NCI-H2081 treated with DMSO at 0.1 percent for 48 hours (cell line): ENCODE measurements at places on chromosomes 12 and 14.

- no peak for DNase-seq
These were observed 49.7 kb upstream of the TRAF3 start for GRCh38 chr14:102727336-102728095.

DNA sequence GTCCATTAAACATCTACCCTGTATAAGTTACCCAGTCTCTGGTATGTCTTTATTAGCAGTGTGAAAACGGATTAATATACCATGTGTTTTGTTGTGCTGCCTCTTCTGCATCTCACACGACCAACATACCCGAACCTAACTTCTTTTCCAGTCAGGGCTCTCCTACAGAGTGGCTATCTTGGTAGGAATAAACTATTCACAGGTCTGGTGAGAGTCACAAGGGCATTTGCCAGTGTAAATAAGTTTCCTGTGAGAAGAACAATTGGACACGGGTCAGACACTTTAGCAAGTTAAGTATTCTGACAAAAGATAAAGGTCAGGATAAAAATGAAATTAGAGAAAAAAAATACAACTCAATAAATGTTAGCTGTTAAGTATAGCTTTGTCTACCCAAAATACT lies 60.9 kb downstream of the MYF5 start:
- DNase-seq, result no peak

DNA sequence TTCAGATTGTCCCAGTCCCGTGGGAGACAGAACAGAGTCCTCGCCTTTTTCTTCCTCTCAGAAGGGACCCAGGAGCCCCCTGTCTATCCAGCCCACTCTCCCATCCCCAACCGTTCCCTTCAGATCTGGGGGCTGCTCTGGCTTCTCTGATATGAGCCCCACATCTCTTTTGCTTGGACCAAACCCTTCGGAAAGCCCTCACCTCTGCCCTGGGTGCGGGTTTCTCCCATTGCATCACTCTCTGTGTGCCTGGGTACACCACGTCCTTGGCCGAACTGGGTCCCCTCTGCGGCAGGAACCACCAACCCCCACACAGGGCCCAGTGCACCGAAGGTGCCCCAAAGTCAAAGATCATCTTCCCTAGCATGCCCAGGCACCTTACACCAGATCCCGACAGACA lies 87.8 kb downstream of the DICER1 start:
- DNase-seq, result no peak

- no peak for DNase-seq
These were observed 19.0 kb upstream of the SERPINA4 start for GRCh38 chr14:94542111-94542810.

- DNase-seq, result no peak
These were observed 79.9 kb downstream of the BBS10 start for GRCh38 chr12:76268267-76268666.

GRCh38 chr12:12147111-12147510 lies 76.4 kb downstream of the BCL2L14 start:
- no peak for DNase-seq

DNA sequence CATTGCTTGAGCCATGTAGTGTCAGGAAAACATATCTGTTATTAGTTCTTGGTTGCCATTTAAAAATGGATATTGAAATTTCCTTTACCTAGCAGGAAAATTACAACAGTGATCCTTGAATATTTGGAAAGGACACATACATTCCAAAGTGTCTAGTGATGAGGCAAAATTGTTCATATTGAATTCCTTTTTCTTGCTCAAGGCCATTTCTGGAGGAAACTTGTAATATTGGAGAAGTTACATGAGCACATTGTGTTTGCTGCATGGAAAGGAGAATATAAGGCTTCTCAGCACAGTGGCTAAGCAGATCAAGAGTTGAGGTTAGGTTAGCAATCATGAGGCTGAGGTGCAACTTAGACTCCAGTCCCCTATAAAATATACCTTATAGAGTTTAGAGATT lies 121.9 kb downstream of the PDE3A start:
- DNase-seq, result no peak

DNA sequence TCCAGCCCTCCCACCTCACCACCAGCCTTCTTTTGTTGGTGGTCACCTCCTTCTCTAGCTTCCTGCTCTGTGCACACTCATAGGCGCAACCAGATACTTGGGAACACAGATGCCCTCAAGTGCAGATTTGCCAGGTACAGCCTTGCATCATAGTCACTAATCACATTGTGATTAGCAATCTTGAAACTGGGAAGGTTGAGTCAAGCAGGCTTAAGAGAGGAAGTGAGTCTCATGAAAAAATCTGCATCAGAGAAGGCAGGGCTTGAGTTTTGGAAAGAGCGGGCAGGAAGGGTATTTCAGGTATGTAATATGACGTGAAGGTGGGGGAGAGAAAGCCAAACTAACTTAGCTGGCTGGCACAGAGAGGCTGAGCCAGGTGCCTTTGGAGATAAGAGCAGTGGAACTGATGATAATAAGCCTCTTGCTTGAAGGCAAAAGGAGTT lies 2.7 kb upstream of the RABGGTA start:
- DNase-seq, result no peak

GRCh38 chr14:100698066-100698465 lies 28.6 kb upstream of the DLK1 start:
- no peak for DNase-seq

GRCh38 chr12:3421191-3421978 lies 69.6 kb upstream of the PRMT8 start:
- no peak for DNase-seq

- no peak for DNase-seq
These were observed 15.2 kb upstream of the EAPP start for GRCh38 chr14:34554540-34555250.

- DNase-seq, result no peak
These were observed 145.8 kb downstream of the BICD1 start for GRCh38 chr12:32252199-32253073.

- peak; percentile 32 for DNase-seq
These were observed 123.9 kb downstream of the BRMS1L start for GRCh38 chr14:35949920-35950513.

DNA sequence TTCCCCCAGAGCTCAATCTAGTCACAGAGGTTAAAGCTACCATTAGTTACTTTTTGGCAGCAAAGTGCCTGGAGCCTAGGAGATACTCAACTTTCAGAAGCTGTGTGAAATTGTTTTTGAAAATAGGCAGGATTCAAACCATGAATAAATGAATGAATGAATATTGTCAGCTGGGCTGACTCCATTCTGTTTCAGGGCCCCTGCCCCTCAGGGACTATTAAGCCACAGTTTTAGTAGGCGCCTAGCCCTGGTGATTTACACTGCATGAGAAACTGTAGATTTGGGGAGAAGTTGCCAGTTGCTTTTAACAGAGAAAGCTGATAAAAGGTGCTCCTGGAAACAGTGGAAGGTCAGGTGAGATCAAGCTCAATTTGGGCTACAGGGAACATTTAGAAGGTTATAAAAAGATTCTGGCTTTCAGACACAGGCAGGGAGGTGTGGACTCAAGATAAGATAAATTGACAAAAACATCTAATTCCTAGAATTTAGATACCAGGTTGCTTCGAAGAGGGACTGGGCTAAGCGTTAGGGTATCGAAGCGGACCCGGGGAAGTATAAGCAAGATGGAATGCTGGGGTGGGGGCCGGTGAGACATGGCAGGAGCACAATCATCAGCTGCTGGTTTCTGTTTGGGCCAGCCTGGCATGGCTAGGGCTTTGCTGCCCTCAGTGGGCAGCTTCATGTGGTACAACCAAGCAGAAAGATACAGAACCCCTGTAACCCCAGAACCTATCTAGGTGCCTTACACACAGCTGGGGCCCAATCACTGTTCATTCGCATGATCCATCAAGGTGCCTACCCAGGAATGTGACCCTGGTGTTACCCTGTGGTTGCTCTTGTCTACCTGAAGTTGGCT lies 14.9 kb upstream of the CELA1 start:
- no peak for DNase-seq

DNA sequence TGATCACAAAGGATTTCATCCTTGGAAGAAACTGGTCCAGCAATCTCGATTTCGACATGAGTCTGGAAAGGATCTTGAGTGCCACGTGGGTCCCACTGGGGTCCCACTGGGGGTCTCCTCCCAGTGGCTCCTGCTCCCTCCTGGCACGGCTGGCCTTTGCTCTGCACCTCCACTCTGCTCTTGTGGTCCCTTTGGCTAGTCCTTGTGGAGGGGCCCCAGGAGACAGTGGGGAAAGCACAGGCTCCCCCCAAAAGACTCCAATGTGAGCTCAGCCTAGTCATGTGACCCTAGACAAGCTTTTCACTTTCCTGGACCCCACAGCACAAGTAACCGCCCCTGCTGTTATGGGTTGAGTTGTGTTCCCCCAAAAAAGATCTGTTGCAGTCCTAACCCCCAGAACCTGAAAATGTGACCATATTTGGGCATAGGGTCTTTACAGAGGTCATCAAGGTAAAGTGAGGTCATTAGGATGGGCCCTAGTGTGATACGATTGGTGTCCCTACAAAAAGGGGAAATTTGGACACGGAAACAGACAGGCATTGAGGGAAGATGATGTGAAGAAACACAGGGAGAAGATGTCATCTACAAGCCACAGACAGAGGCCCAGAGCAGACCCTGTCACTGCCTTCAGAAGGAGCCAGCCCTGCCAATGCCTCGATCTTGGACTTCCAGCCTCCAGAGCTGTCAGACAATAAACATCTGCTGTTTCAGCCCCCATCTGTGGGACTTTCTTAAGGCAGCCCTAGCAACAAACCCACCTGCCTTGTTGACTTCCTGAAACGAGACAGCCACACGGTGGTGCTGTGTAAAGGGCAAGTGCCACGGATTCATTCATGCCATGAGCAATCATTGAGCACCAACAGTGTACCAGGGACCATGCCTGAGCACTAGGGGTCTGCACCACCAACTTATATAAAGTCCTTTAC lies 23.8 kb upstream of the PPP2R5C start:
- DNase-seq, result no peak

DNA sequence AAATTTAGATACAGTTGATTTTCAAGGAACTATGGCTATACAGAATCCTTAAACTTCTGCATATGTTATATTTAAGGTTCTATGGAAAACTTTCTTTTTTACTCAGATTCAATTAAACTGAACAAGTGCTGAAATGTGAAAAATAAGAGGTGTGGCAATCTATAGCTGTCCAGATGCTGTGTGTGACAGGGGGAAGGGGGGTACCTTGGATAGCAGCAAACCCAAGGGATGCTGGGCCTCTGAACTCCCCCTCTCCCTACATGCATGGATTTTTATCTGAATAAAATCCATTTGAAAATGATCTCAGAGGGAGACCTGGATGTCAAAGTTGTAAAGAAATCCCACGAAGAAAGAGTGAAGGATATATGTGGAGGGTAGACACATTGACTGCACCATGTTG lies 82.8 kb upstream of the CCDC198 start:
- DNase-seq, result no peak

DNA sequence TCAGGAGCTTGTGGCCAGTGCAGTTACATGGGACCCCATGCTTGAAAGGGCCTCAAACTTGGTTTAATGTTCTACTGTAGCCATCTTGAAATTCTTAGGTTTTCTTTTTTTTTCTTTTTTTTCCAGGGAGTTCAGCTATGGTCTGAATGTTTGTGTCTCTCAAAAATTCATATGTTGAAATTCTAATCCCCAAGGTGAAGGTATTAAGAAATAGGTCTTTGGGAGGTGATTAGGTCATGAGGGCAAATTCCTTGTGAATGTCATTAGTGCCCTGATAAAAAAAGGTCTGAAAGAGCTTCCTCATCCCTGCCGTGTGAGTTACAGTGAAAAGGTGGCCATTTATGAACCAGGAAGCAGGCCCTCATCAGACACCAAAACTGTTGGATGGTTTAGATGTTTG lies 324.1 kb downstream of the C12orf75 start:
- no peak for DNase-seq

DNA sequence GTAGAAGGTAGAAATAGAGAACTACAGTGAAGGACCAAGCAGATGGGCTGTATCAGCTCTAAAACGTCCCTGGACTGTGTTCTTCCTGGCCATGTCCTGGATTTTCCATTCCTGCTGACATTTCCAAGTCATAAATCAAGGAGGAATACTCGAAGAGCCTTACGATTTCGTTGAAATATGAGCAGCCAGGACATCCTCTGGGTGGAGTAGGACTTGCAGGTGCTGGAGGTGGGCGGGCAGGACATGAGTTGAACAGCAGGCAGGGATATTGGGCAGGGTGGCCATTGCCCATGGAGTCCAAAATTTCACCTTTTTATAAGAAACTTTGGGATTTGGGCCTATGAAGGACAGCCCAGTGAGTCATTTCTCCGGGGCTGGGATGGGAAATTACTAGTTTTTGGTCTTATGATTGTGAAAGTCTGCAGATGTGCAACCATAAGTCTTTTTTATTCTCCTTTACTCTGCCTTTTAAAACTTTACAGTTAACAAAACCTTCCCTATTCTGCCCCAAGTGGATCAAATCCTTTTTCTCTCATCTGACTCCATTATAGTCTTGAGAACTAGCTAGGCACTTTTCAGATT lies 88.8 kb downstream of the TMX1 start:
- DNase-seq, result no peak

DNA sequence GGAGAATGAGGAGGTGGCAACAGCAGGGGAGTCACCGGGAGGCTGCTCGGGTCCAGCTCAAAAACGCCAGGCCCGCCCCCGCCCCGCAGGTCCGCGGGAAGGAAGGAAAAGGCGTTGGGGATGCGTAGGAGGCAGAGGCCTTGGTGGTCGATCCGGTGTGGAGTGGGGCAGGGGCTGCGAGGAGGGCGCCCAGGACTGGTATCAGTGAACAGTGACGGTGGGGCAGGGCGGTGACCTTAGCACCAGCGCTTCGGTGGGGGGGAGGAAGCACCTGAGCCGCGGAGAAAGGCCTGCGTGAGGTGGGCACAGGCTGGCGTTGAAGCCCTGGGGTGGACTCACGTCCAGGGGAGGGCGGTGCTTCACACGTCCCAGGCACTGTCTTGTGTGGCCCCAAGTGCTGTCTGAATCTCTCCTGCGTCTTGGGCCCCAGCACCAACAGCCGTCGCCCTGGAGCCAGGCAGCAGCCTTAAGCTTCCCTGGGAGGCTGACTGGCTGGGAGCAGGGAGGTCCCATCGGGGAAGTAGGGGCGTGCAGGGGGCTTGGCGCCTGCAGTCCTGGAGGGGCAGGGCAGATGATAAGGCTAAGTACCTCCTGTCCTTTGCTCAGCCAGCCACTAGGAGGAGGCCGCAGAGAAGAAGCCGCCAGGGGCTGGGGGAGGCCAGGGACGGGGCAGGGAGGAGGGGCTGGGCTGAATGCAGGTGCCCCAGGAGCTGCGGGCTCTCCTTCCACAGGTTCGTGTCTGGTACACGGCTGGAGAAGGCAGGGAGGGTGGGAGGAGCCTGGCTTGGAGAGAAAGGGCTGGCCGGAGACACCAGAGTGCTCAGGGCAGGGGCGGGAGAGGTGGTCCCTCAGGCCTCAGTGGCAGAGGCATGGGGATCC lies 26.5 kb downstream of the ZBTB42 start:
- no peak for DNase-seq

DNA sequence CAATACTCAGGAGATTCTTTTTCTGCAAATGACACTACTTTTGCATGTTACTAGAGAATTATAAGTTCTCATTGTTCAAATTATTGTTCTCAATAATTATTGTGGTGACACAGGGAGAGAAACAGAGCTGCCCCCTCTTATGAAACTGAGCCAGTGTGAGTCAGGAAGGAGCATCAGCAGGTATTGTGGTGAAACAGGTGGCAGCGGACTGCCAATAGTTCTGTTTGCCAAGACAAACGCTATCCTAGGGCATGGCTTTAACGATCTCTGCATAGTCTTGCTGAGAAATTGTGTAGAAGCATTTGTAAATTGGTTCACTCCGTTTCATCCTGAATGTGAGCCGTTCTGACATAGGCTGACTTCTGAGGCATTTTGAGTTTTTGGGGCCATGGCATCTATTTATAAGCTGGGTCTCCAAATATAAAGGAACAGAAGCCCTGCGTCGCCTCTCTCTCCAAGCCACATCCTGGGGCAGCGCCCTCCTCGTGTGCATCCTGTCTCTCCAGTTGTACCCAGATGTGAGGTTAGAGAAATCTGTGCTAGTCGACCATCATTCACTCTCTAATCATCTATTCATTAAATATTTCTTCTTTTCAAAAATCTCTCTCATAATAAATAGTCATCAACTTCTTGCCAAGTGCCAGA lies 15.8 kb upstream of the PPP4R4 start:
- DNase-seq, result no peak
